Suppressor macrophage treated with lipopolysaccharide for 1 hour (primary cell): ENCODE measurements at places on chromosomes 6 and 20.
A peak's percentile ranks its signal among the peaks of the same experiment; 100 is the strongest.

DNA sequence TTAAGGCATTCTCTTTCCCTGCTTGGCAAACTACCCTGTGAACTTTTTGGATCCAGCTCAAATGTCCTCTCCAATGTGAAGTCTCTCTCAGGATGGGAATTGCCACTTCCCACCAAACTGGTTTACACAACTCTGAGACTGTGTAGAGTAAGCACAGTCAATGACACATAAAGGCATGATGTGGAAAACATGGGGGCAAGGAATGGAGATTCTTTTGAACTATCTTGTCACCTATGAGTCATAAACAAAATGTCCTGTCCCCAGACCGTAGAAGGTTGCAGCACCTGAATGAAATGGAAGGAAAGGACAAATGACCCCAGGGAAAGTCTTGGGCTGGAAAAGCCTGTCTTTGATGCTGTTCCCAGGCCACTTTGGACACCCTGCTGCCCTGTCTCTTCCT is 11.0 kb upstream of the KIF13A start:
- DNase-seq = peak; percentile 72

DNA sequence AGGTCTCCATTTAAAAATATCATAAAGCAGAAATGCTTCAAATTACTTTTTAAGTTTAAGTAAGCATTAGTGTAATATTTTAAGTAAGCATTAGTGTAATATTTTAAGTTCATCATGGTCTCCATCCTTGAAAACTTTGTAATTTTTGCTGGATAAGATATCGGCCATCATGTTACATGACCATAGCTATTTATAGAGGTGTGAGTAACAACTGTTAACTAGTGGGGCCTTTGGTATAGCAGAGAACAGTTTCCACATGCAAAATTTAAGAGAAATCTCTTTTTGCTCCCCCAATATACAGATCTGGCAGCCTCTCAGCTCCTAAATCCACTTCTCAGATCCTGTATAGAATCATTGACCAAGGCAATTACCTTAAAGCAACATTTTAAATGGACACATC is 468 bp downstream of the TRDN start:
- DNase-seq = no peak

DNA sequence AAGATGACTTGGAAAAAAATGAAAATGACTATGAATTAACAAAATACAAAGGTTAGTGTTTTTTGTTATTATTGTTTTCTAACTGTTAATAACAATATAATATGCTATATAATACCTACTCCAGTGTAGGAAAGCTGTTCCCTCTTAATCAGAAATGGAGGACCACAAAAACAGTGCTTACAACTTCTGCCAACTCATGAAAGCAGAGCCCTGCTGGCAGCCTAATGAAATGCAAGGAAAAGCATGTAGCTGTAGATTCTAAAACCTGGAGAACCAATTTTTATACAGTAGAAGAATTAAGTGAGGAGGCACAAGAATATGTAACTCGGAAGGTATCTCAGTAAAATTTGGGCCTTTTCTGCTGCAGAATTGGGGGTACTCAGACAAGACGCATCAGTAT is 29.4 kb downstream of the PHIP start:
- peak; percentile 18 for DNase-seq

DNA sequence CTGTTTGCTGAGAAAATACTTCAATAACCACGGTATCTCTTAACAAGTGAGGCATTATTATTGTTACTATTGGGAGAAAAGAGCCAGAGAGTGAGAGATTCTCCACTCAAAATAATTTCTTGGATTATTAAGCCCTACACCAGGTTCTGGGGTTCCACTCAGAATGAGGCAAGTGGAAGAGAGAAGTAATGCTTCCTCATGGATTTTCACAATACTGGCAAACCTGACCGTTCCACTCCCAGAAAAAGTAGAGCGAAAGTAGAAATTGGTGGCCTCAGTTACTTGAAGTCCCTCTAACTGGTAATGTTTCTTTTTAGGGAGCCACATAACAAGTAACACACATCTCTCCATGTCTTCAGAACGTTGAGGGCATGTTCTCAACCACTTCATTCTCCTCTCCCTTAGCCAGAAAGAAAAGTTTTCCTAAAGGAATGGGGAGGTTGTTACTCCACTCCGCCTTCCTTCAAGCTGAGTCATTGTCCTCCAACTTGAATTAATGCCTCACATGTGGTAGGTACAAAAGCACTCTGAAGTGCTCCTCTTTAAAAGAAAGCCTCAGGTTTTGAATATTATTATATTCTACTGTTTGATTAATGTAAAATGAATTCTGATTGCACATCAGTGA is 1.9 kb downstream of the BAG2 start:
- peak; percentile 15 for DNase-seq
